ENCODE measurements at places on chromosomes 13 and 19. TPM values are rescaled to one million over a fixed set of nuclear protein-coding genes. Genes with fewer than 3 reads are reported as not detected.

The GPR183 gene
- polyA plus RNA-seq, result 1.5 TPM

The RFPL4A gene
- polyA plus RNA-seq, result not detected

The PNMA8A gene
- 0.02 TPM for polyA plus RNA-seq

The BEST2 gene
- polyA plus RNA-seq, result 0.06 TPM

The MEIS3 gene
- 4.4 TPM for polyA plus RNA-seq

The CLEC17A gene
- 0.08 TPM for polyA plus RNA-seq

The C13orf42 gene
- 0.04 TPM for polyA plus RNA-seq

The ZNF563 gene
- polyA plus RNA-seq, result 1.7 TPM

The MADCAM1 gene
- polyA plus RNA-seq, result 2.0 TPM

The ZNRF4 gene
- polyA plus RNA-seq, result not detected

The CSNK1G2 gene
- 63.7 TPM for polyA plus RNA-seq

The ODAD3 gene
- polyA plus RNA-seq, result 0.06 TPM

The MZT1 gene
- polyA plus RNA-seq, result 7.2 TPM

The INSL3 gene
- polyA plus RNA-seq, result 0.06 TPM

The VSTM2B gene
- not detected for polyA plus RNA-seq

The KLK8 gene
- polyA plus RNA-seq, result 261 TPM

The SRRM5 gene
- polyA plus RNA-seq, result 0.71 TPM

The MED25 gene
- 27.7 TPM for polyA plus RNA-seq

The ONECUT3 gene
- under 0.01 TPM for polyA plus RNA-seq

The BCL2L12 gene
- 10.0 TPM for polyA plus RNA-seq

The ZNF383 gene
- polyA plus RNA-seq, result 3.2 TPM

The ZFP36 gene
- polyA plus RNA-seq, result 382 TPM

The SERP2 gene
- polyA plus RNA-seq, result 0.83 TPM

The ADGRE1 gene
- not detected for polyA plus RNA-seq

The NLRP11 gene
- polyA plus RNA-seq, result not detected

The GSX1 gene
- polyA plus RNA-seq, result not detected

The ZBTB7A gene
- 29.7 TPM for polyA plus RNA-seq

The CCDC8 gene
- polyA plus RNA-seq, result 0.31 TPM

The ACP7 gene
- polyA plus RNA-seq, result 1.6 TPM

The ERVK3-1 gene
- polyA plus RNA-seq, result 23.1 TPM

The ZNF98 gene
- 0.08 TPM for polyA plus RNA-seq

The SLC7A10 gene
- polyA plus RNA-seq, result not detected

The BCKDHA gene
- polyA plus RNA-seq, result 37.0 TPM

The GPR12 gene
- 0.01 TPM for polyA plus RNA-seq

The CYP4F11 gene
- polyA plus RNA-seq, result 4.9 TPM

The HIF3A gene
- polyA plus RNA-seq, result 12.3 TPM

The ADPRHL1 gene
- 0.89 TPM for polyA plus RNA-seq
